Ascending aorta (tissue), 2 donors: ENCODE measurements at places on chromosomes 5 and 9.

DNA sequence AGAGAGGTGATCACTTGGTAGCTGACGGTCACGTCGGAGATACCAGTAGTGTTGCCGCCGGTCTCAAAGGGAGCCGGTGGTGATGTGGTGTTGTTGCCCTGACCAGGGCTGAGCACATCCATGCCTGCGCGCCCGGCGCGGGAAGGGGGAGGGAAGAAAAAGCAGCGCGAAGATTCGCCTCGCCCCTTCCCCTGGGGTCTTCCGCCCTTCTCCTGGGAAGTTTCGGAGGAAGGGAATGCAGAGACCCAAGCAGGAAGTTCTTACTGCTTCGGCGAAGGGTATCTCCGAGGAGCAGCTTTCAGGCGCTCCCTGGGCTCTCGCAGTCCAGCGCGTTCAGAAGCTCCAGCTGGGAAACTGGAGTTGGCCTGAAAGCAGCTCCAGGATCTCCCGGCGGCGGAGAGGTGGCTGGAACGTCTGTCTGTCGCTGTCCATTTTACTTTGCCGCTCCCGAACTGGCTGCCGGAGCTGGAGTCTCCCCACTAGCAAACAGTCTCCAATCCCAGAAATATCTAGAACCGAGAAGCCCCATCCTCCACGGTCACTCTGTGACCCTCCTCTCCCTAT lies 565 bp downstream of the HTR1A start:
- DNase-seq: no peak

- DNase-seq: no peak
Observed at GRCh38 chr9:120514405-120514804, 65.6 kb downstream of the CDK5RAP2 start.

GRCh38 chr5:34501840-34502239 lies 154.3 kb upstream of the RAI14 start:
- DNase-seq: no peak

DNA sequence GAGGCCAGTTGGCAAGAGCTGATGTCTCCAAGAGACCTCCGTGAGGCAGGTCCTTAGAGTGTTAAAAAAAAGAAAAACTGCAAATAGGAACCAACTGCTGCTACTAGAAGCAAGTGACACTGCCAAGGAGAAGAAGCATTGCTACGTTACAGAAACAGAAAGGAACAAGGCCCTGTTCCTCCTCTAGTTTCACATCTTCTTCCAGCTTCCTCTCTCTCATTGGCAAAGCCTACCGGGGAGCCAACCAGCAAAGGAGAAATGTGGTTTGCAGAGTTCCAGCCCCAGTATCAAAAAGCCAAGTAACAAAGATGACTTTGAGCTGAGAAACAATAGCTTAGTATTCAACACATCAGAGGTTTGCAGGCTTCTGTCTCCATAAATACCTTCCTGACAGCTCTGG lies 145.9 kb downstream of the PRELID2 start:
- DNase-seq: no peak

- no peak for DNase-seq
Observed at GRCh38 chr9:33728613-33729012, 66.7 kb upstream of the PRSS3 start.

GRCh38 chr9:113973963-113974413 lies 97.9 kb downstream of the ZNF618 start:
- DNase-seq: no peak

GRCh38 chr5:147557876-147558745 lies 48.2 kb upstream of the DPYSL3 start:
- no peak for DNase-seq

GRCh38 chr9:131960851-131961495 lies 118.7 kb downstream of the MED27 start:
- DNase-seq: no peak

DNA sequence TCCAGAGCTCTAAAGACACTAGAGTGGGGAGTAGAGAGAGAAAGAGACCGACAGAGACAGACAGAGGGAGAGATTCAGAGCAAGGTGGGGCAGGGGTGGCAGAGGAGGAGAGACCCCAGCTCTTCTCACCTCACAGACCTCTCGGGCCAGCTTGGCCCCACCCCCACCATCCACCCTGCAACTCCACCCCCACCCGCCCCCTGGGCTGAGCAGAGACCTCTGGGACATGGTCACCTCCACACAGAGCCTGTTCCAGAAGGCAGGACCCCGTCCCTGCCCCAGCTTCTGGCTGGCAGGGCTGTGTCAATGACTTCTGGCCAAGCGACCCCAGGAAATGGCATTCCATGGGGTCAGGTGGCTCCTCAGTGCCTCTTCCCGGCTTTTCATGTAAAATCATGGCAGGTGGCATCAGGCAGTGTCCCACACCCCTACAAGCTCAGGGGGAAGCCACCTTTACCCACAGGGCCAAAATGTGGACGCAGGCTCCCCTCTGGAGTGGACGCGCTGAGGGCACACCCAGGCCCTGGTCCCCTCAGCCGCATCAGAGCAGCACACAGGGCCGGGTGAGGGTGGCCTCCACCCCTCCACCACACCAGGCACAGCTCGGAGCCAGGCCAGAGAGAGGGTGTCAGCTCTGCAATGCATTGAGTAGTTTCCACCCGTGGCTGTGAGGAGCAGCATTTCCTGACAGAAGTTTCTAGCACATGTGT lies 131.2 kb upstream of the LPCAT1 start:
- DNase-seq: peak; percentile 38

GRCh38 chr5:51159164-51159563 lies 224.1 kb upstream of the ISL1 start:
- no peak for DNase-seq

DNA sequence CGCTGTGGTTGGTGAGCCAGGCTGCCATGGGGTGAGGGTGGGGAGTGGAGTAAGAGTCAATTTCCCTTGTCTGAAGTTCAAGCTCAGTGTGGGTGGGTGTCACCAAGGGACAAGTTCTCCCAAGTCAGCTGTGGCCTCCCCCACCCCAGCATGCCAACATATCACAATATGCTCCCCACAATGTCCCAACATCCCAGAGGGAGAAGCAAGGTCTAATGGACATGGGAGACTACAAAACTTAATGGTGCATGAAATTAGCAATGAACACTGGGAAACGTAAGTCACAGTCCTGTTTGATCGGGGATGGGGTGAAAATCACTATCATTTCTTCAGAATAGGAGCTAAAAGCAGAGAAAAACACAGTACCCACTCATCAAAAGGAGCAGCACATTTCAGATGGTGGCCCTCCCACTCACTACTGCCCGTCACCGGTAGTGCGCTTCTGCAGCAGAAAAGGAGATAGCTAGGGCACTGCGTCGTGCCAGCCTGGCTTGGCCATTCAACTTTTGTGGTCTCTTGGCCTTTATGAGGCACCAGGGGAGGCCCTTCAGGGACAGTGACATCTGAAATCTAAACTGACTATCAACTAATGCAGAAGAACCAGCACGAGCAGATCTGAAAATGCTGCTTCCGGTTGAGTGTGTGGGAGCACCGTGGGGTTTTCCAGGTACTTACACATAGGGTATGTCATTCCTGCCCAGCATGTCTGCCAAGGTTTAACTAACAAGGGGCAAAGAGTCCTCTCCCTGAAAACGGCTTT lies 20.5 kb upstream of the NDFIP1 start:
- DNase-seq: no peak

DNA sequence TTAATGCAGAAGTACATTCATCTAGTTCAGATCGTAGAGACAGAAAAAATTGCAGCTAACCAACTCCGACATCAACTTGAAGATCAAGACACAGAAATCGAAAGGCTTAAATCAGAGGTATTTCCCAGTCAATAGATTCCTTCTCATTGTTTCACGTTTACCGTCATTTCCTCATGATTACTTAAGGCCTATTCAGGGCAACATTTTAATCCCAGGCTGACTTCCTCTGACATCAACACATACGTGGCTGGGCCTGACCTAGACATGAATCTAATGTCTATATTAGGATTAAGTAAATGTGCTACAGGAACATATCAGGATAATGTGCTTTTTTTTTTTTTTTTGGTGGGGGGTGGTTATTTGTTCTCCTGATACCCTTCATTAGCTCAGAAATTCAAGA lies 107.9 kb downstream of the RASGRF2 start:
- DNase-seq: no peak

DNA sequence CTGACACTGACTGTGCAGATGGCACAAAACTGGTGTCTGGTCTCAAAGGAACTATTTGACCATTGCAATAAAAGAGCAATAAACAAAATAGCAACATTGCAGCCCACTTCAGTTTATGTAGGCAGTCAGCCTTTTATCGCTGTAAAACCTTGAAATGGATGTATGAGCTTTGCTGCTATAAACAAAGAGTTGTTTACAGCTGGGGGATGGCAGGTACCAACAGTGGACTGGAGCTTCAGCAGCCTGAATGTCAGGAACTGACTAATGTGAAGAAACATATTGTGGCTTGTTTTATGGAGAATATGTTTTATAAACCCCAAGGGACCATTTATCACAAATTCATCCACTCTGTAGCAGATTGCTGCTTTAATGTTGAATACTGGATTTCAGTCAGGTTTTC lies 78.0 kb downstream of the PTPRD start:
- DNase-seq: no peak

DNA sequence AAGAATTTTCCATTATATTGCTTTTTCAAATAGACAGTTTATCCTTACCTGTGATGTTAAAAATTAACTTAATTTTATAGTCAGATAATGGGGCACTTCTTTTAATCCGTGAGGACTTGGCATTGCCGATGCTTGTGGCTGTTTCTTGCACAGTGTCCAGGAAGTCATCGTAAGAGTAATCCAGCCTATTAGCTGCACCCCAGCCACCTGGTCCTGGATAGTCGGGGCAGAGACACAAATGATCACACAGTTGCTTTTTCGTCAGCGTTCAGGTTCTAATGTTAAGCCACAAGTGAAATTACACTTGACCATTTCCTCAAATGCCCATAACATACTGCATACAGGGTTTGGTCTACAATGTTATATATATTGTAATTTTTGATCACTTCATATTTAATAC lies 107.4 kb downstream of the SVEP1 start:
- no peak for DNase-seq

- no peak for DNase-seq
Observed at GRCh38 chr9:8207596-8207995, 408.0 kb upstream of the DMAC1 start.

GRCh38 chr9:34454571-34455065 lies 3.8 kb downstream of the FAM219A start:
- no peak for DNase-seq
